Stimulated activated CD8-positive, alpha-beta memory T cell treated with anti-CD3 and anti-CD28 coated beads, Interleukin-4, amount 100 ng/mL, for 1 hour (primary cell): ENCODE measurements at places on chromosomes 6 and 20.

- DNase-seq, result no peak
These were observed 46.4 kb upstream of the CCDC28A start for GRCh38 chr6:138727182-138727581.

DNA sequence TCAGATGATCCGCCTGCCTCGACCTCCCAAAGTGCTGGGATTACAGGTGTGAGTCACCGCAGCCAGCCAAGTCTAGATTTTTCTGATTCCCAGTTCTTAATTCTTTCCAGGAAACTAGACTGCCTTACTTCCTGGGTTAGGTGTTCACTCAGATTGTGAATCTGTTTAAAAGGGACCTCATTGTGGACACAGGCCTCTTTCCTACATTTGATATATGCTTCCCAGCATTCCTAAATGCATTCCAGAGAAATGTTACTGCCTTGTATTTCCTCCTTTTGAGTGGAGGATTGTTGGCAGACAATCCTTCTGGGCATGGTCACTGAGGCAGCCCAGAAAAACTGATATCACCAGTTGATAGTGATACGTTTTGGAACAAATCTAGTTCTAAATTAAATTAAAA is 15.7 kb downstream of the TMEM181 start:
- DNase-seq, result no peak

DNA sequence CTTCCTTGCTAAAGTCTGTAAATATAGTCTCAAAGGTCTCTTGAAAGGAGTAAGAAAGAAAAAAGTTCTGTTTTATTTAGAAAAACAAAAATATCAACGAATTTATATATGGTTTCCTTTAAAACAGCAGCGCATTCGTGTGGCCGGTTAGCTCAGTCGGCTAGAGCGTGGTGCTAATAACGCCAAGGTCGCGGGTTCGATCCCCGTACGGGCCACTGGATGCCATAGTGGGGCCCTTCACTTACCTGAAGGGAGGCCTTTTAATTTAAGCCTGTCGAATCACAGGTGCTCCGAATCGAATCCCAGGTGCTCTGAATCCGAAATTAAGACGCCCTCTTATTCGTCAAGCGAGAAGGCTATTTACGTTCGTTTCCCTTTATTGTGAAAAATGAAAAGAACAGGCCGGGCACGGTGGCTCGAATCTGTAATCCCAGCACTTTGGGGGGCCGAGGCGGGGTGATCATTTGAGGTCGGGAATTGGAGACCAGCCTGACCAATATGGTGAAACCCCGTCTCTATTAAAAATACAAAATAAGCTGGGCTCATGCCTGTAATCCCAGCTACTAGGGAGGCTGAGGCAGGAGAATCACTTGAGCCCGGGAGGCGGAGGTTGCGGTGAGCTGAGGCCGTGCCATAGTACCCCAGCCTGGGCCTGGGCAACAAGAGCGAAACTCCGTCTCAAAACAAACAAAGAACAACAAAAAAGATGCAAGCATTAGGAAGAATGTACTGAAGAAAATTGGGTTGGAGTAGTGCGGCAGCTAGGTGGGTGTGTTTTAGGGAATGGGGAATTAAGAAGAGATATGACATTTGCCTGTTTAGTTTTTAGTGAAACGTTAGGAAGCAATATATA is 195.8 kb upstream of the ZNF184 start:
- DNase-seq, result no peak

DNA sequence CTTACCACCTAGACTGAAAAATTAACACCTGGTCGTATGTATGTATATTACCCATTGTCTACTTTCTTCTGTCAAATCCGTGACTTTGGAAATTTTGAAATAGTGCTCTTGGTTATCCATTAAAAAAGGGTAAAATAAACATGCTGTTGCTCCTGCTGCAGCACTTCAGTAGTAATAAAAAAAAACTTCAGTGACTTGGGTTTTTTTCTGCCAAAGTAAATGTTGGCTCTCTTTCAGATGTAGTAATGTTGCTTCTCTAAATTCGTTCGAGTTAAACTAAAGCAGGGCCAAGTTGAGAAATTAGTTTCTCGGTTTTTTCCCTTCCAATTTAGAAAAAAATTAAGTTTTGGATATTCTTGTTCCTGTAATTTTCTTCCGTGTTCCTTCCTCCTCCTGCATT is 34.2 kb downstream of the JARID2 start:
- no peak for DNase-seq

- DNase-seq, result no peak
These were observed 36.0 kb upstream of the SCRT2 start for GRCh38 chr20:711576-711975.

GRCh38 chr20:10463622-10464021 is 28.5 kb downstream of the SLX4IP start:
- DNase-seq, result no peak

DNA sequence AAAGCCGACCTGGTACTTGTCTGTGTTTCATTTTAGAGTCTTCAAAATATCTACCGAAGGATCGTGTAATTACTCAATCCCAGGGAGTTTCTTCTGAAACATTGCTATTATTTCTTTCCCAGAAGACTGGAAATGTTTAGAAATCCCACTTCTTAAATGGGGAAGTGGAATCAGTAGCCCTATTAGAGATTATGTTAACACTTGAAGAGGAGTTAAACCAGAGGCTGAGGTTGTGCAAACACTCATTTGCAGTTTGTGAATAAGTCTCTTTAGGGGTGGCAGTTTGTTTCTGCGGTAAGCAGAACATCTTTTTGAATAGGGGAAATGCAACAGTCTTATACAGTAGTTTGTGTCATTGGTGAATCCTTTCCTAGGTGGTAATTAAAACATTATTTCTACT is 21.3 kb downstream of the DSP start:
- DNase-seq, result no peak
